Nephron progenitor cell (in vitro differentiated cells): ENCODE measurements at places on chromosomes 7 and 10.

GRCh38 chr10:27356738-27357137 lies 116.1 kb upstream of the ACBD5 start:
- H3K36me3 ChIP-seq = no peaks in the 10 kb centered on the region
- no peak for DNase-seq
- H3K4me3 ChIP-seq = no peak overlapping the region
- no peak overlapping the region for H3K27ac ChIP-seq
- H3K27me3 ChIP-seq = peaks cover 14% of the 10 kb centered on the region

DNA sequence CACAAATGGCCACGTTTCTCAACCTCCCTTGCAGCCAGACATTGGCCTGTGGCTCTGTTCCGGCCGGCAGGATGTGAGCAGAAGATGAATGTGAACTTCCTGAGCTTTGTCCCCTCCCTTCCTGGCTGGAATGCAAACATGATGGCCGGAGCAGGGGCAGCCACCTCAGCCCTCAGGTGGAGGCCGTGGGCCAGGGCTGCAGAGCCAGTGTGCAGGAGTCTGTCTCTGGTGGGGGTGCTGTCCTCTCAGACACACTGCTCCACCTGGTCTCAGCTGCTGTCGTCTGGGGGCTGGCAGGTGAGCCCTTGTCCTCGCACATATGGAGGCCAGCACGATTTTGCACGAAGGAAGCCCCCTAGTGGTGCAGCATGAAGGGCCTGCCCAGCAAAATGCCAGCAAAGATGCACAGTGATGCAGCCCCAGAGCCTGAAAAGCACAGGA lies 25.3 kb upstream of the PWWP2B start:
- H3K27me3 ChIP-seq = peaks cover 10% of the 10 kb centered on the region
- H3K4me3 ChIP-seq = no peak overlapping the region
- peaks cover 33% of the 10 kb centered on the region for H3K36me3 ChIP-seq

DNA sequence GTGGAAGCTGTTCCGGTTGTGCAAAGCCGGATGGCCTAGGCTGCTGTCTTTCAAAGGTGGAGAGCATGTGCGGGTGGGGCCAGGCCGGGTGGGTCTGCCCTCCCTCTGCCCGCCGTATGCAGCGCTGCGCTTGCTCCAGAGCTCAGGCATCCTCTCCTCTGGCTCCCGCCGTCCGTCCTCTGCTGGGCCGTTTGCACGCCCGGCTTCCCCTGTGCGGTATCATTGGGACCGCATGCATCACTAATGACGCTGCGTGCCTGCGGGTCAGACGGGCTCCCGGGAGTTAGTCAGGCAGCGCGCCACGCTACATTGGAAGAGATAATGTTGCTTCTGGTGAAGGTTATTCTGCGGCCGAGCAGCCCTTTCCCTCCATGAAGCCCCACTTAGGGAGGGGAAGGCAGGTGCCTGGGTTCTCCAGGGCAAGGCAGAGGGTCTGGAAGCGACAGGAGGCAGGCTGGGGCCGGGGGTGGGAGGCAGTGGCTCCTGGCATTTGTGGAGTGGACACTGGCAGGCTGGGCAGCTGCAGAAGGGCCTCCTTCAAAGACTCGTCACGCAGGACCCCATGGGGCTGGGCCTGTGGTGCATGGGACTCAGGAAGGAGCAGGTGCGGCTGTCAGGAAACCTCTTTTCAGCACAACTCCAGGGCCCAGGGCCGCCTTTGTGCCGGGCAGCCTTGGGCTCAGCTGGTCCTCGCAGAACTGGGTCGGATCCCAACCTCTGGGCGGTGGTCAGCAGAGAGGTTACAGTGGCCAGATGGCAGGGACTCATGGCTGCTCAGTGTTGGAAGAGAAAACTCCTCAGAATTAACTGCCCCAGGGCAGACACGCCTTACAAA lies 318.5 kb downstream of the WDR37 start:
- no peaks in the 10 kb centered on the region for H3K36me3 ChIP-seq
- H3K4me1 ChIP-seq = peaks cover 37% of the 10 kb centered on the region
- H3K27ac ChIP-seq = no peak overlapping the region
- peaks cover 26% of the 10 kb centered on the region for H3K27me3 ChIP-seq
- DNase-seq = peak; percentile 46

DNA sequence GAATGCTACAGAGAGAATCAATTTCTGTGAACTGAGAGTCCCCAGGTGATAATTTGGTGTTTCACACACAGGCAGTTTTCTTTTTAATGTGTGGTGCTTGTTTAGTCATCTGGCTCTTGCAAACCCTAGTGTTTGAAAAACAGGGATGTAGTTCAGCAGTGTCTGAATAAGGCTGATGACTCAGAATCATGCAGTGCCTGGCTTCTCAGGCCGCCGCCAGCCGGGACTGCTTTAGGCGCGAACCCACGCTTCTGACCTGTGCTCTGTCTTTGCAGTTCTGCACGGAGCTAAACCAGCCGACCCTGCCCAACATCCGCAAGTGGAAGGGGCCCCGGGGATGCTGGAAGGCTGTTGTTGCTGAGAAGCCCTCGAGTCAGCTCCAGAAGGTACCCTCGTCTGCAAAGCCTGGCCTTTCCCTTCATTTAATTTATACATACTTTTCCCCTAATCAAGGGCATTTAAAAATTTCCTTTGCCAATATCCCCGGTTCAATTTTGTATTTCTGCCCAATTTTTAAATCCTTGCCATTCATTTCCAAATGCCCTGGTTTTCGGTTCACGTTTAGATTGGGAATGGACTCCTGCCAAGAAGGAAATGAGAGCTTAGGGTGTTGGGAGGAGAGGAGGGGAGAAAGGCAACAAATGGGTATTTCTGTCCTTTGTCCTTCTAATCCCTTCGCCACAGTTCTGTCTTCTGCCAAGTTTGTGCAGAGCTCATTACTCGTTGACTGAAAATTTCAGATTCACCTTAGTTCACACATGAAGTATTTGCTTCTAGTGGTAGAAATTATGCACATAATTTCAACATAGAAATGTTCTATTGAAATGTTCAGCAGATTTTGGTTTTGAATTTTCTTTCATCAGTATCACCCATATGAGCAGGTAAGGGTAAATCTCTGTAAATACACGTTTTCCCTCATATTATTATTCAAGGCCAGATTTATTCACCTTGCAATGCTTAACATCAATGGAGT lies 108.5 kb upstream of the ANLN start:
- H3K4me1 ChIP-seq = peaks cover 71% of the 10 kb centered on the region
- peak; percentile 35 for DNase-seq
- no peaks in the 10 kb centered on the region for H3K36me3 ChIP-seq

DNA sequence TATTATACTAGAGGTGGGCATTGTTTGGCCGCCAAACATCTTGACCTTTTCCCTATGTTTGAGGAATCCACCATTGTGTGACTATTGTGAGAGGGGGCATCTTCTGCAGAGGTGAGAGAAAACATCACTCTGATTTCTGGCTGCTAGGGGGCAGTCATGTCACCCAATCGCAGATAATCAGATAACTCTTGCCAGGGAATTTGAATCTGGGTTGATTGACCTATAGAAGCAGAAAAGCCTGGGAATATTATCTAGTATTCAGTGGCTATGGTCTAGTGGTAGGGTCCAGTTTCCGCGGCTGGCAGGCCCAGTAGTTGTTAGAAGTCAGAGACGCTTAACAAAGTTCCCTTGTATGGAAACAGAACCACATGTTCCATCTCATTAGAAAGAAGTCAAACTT lies 808.5 kb downstream of the PHTF2 start:
- DNase-seq = peak; percentile 1
- no peak overlapping the region for H3K27ac ChIP-seq
- peaks cover 5% of the 10 kb centered on the region for H3K27me3 ChIP-seq
- H3K4me1 ChIP-seq = no peaks in the 10 kb centered on the region

DNA sequence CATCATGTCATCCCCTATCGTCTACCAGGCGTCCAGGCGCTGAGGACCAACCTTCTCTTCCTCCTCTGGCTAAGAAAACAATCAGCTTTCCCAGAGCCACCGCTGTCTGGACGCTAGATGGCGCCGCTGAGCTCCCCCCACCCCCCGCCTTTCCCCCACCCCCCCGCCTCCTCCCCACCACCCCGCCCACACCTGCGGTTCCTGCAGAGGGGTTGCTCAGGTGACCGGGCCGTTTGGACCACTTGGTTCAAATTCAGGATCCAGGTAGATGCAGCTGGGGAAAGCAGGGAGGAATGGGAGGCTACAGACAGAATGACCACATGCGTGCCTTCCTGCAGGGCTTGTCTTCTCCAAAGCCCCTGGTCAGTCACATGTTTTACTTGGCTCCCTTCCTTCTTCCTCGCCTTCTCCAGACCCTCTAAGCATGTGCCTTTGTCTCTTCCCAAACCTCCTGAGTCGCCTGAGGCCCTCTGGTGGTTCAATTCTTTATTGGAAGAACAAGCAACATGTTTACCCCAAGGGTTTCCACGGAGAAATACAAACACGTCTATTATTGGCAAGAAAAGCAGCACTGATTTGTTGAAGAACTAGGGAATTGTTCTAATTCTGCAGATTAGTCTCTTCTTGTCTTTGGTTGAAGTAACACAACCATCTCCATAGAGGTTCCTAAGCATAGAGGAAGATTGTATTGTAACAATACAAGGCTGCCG lies 24.7 kb downstream of the AOC1 start:
- peak; percentile 67 for DNase-seq
- peaks cover 2% of the 10 kb centered on the region for H3K36me3 ChIP-seq
- peaks cover 13% of the 10 kb centered on the region for H3K27me3 ChIP-seq
- H3K4me1 ChIP-seq = peaks cover 19% of the 10 kb centered on the region
- H3K4me3 ChIP-seq = peak overlapping the region; percentile 73

DNA sequence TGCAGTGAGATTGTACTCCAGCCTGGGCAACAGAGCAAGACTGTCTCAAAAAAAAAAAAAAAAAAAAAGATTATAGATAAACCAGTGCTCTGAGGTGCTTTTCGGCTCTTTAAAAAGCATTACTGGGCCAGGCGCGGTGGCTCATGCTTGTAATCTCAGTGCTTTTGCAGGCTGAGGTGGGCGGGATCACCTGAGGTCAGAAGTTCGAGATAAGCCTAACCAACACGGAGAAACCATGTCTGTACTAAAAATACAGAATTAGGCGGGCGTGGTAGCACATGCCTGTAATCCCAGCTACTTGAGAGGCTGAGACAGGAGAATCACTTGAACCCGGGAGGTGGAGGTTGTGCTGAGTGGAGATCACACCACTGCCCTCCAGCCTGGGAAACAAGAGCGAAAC lies 6.6 kb upstream of the HNRNPF start:
- H3K36me3 ChIP-seq = no peaks in the 10 kb centered on the region
- H3K27me3 ChIP-seq = peaks cover 2% of the 10 kb centered on the region
- no peak overlapping the region for H3K27ac ChIP-seq
- DNase-seq = no peak

GRCh38 chr10:3699916-3700315 lies 85.1 kb downstream of the KLF6 start:
- no peak for DNase-seq
- H3K27ac ChIP-seq = no peak overlapping the region
- H3K4me3 ChIP-seq = no peak overlapping the region
- H3K27me3 ChIP-seq = peaks cover 6% of the 10 kb centered on the region
- H3K4me1 ChIP-seq = peaks cover 10% of the 10 kb centered on the region

DNA sequence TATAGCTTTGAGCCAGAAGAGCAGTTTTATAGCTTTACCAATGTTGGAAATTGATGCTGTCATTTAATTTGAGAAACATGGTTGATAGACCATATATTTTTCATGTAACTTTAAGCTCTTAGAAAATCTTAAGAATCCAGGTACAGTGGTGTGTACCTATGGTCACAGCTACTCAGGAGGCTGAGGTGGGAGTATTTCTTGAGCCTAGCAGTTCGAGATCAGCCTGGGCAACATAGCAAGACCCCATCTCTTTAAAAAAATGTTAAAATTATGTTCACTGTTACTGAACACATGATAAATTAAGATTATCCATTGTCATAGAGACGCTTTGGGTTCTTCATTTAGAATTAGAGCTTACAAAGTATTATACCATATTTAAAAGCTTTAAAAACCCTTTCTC lies 18.2 kb downstream of the REEP3 start:
- no peak overlapping the region for H3K27ac ChIP-seq
- DNase-seq = no peak
- H3K36me3 ChIP-seq = peaks cover 3% of the 10 kb centered on the region
- no peak overlapping the region for H3K4me3 ChIP-seq

GRCh38 chr10:28393956-28394568 lies 91.2 kb upstream of the MPP7 start:
- no peak overlapping the region for H3K27ac ChIP-seq
- peaks cover 4% of the 10 kb centered on the region for H3K36me3 ChIP-seq
- H3K4me1 ChIP-seq = peaks cover 5% of the 10 kb centered on the region
- DNase-seq = peak; percentile 74

DNA sequence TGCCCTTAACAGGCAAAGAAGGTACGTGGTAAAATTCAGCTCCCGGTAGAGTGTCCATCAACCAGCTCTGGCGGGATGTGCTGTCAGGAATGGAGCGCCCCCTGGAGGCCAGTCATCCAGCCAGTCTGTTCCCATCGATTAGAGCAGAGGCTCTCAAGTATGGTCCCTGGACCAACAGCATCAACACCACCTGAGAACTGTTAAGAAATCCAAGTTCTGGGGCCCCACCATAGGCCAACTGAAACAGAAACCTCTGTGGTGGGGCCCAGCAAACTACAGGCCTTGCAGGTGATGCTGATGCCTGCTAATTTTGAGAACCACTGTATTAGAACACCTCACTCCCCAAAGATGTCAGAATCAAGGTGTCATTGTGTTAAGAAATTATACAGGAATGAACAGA lies 109.2 kb downstream of the DPY19L1 start:
- H3K4me3 ChIP-seq = no peak overlapping the region
- peaks cover 28% of the 10 kb centered on the region for H3K36me3 ChIP-seq
- peak; percentile 75 for DNase-seq
- no peak overlapping the region for H3K27ac ChIP-seq
- H3K27me3 ChIP-seq = no peaks in the 10 kb centered on the region

DNA sequence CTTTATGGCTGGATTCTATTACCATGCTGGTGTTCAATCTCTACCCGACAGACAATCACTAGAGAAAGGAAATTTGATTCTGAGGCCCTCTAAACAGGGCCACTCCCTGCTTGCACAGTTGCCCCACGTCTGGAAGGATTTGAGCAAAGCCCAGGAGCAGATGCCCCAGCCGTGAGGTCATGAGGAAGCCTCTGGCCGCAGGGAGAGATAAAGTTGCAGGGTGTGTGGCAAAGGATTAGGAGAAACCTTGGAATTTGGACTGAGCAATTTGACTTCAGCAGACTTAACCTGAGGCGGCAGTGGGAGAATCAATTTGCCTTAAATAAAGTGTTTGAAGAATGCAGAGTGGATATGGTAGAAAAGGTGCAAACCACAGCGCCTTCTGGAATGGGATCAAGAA lies 40.2 kb upstream of the KLF6 start:
- H3K27me3 ChIP-seq = peaks cover 6% of the 10 kb centered on the region
- H3K4me1 ChIP-seq = peaks cover 46% of the 10 kb centered on the region
- peak overlapping the region; percentile 62 for H3K27ac ChIP-seq
- H3K4me3 ChIP-seq = no peak overlapping the region
- no peak for DNase-seq
